NCI-H526 treated with DMSO at 0.1 percent for 48 hours (cell line): ENCODE measurements at places on chromosomes 5 and 9.

GRCh38 chr9:93941493-93941892 lies 13.7 kb downstream of the BARX1 start:
- no peak for DNase-seq

DNA sequence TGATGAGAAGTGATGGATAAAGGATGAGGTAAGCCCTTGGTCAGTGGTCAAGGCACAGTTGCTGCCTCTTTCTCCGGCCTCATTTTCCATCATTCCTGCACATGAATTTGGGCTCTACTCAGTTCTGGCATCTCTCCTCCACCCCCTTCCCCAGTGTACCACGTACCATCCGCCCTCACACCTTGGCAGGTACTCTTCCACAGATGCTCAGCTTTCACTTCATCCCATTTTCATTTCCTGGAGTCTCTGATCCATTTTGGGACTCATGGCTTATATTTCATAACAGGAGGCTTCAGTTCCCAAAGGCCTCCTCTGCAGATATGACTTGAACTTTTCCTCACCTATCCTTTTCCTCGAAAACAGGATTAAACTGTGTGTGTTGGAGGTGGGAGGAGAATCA lies 326.7 kb downstream of the ASTN2 start:
- DNase-seq: no peak

DNA sequence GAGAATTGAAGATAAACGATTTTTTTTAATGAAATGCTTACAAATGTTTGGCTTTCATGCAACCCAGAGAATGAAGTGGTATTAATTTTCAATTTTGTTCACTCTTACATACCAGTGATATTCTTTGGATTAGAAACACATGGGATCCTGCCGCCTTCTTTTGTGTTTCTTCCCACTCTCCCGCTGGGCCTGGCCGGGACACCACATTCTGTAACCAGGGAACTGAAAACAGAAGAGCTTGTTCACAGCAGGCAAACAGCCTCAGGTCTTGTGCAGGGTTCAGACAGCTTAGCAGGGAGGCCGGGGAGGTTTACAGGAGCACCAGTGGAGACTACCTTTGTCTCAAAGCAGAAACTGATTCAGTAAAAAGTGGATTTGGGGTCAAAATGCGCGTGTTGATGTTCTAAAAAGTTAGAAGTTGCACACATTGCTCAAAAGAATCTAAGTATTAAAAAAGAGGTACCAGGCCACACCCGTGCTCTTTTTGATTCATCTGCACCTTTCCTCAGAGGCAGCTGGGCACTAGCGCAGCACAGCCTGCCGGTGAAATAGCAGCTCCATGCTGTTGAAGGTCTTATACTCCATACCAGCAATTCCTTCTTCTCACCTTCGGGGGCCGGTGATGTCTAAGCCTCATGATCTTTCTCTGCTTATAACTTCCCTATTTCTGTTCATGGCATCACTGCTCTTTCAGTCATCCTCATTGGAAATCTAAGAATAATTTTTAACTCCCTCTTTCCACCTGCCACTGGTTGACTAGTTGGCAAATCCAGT lies 67.1 kb downstream of the GRAMD2B start:
- no peak for DNase-seq

DNA sequence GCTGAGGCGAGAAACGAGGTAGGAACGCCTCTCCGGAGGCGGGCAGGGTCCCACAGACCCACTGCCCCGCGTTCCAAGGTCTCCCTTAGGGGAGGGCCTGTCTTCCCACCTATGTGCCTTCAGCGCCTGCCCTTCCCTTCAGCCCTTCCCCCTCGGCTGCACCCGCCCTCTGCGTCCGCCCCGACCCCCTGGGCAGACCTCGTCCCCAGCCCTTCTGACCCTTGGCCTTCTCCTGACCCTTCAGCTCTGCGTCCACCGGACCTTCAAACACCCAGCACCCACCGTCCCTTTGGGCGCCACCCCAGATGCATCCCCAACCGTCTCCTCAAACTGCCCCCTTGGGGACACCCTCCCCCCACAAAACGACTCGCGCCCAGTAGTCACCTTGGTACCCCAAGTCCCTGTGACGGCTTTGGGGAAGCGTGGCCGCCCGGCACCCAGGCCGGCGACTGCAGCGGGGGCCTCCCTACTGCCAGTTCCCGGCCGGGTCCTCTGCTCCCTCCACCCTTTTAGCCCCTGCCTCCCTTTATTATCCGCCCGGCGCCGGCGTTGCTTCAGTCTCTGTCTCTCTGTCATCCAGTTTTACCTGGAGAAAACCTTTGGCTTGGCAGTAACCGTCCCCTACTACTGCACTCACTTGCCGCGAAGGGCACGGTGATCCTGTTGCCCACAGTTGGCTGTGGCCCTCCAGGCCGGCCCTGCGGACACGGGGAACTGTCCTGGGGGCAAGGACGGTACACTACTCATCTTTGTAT lies 421 bp downstream of the RUSC2 start:
- peak; percentile 34 for DNase-seq
